NCI-H1417 (cell line): ENCODE measurements at places on chromosomes 4 and X.

GRCh38 chr4:86122404-86122803, 237.4 kb downstream of the MAPK10 start:
- DNase-seq, result no peak

DNA sequence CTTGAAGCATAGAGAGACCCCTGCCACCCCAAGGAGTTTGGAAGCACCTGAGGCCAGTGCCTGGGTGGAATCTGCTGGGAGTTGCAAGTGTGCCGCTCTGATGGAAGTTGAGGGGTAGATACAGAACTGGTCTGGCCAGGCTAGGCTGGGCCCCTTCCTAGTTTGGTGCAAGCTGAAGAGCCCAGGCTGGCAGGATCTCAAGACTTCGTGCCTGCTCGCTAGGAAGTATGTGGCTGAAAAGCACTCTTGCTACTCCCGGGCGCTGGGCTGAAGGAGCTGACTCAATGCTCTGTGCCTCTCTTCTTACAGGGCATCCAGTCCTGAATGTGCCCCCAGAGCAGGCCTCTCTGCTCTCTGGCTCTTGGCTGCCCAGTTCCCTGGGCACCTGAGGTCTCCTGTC, 51.7 kb upstream of the PJA1 start:
- DNase-seq, result no peak

DNA sequence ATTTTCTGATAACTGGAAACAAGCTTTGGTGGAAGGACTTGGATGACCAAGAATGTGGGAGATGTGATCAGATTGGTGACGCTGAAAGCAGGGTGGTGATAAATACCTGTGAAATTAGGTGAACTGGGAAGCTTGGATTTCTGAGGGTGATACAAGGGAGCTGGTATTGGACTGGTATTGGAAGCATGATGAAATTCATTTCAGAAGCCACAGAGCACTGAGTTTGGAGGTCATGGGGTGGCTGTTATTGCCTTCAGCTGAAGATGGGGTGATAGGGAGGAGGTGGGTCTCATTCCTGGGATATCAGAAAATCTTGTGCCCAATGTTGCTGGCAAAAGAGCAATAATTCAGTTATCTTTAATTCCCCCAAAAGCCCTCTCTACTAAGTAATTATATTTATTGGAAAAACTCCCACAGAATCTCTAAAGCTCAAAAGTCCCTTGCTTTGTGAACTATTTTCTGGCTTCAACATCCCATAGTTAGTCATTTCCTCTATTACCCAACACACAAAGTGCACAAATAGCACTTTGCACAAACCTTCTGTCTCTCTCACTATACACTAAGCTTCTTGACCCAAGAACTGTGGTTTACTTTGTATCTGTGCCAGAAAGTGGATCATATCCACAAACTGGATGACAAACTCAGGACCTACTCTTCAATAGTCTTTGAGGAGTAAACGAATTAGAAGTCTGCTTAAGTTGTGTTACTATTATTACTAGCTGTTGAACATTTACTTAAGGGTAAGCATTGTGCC, 23.1 kb upstream of the CAMK2D start:
- no peak for DNase-seq

DNA sequence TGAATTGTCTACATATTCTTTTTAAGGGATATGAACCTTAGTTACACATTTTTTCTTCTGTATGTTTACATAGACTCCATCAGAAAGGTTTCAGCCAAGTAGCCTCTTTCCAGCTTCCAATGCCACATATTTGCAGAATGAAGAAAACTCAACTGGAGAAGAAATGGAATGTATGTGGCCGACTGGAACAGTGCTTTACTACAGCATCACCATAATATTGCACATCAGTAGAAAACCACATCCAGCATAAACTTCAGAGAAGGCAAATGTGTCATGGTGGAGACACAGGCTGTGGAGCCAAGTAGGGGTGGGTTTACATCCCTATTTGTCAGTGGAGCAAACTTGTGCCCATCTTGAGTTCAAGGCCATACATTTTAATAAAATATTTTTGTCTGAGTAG, 204.8 kb upstream of the LDB2 start:
- DNase-seq, result no peak

- no peak for DNase-seq
Observed at GRCh38 chrX:138939038-138939437, 227.5 kb upstream of the FGF13 start.

DNA sequence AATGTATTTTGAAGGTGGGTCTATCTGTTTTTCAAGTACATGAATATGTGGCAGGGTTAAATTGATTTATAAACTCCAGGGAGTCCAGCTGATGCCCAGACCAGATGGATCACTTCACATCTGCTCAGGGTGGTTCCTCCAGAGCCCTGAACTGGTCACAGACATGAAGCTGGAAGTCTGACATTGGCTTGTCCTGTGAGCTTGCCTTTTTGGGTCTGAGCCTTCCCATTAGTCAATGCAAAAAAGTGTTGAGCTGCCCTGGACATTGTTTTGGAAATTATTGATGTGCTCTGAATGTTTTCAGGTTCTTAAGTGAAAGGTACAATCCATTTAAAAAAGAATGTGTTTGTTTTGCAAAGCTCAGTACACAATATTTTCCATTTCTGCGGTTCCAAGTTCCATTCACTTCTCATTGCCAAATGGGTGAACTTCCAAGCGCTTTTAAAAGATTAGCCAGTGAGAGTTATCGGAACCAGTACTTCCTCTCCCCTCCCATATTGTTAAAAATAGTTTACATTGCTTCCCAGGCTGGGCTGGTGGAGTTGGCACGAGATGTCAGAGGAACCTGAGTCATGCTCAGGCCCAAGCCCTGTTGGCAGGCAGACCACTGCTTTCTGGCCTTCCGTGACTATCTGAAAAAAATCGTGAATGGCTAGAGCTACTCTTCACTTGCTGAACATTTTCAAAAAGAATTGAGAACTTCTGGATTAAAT, 52.1 kb downstream of the PDGFRA start:
- no peak for DNase-seq

DNA sequence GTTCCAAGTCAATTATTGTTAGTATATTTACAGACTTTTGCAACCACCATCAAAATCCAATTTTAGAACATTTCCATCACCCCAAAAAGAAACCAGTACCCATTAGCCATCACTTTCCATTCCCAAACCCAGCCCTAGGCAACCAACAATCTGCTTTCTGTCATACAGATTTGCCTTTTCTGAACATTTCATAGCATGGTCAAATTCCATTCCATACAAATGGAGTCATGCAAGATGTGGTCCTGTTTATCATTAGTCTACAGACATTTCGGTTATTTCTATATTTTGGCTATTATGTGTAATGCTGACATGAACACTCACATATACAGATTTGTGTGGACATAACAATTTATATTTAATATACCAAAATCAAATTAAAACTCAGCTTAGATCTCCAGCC, 508.7 kb downstream of the ZNF674 start:
- DNase-seq, result no peak

- no peak for DNase-seq
Observed at GRCh38 chr4:129823105-129823504, 727.2 kb downstream of the C4orf33 start.

- peak; percentile 3 for DNase-seq
Observed at GRCh38 chr4:183142571-183143550, 43.8 kb downstream of the WWC2 start.

GRCh38 chr4:123825596-123826291, 429.1 kb downstream of the SPRY1 start:
- no peak for DNase-seq

GRCh38 chr4:8607603-8608481, 15.3 kb downstream of the CPZ start:
- peak; percentile 30 for DNase-seq

GRCh38 chr4:16791460-16791859, 107.0 kb downstream of the LDB2 start:
- no peak for DNase-seq

- DNase-seq, result no peak
Observed at GRCh38 chr4:27763830-27764525, 903.3 kb downstream of the STIM2 start.

- no peak for DNase-seq
Observed at GRCh38 chr4:145791988-145792387, 112.0 kb downstream of the C4orf51 start.

DNA sequence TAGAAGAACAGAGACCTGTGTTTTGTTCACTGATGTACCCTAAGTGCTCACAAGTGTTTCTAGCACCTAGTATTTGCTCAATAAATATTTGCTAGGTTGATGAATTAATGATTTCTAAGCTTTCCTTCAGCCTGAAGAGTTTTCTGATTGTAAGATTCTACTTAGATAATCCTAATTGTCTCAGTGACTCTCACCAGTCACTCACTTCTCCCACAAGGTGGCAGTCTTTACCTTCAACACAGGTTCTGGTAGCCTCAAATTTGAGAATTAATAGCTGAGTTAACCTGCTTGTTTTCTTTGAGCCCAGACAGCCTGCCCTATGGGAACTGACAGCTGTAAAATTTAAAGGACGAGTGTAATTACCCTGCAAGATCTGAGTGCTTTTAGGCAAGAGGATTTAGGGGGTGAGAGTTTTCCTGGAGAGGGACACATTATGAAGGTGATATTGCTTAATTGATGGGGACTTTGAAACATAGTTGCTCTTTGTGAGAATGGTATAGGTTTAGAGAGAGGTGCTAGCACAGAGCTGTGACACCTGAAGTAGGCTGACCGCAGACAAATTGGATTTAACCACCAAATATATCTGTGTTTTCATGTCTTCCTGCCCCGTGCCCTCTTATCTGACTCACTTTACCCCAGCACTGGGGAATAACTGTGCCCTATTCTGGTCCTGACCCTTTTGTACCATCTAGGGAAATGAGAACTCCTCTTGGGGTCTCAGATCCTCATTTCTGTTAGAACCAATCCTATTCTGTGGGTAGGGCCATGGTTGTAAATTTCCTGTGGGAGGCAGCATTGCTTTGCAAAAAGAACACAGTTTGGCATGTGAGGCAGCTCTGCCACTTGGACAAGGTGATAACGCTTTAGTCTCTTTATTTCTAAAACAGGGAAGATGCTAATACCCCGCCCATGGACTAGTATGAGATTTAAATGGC, 27.7 kb downstream of the CD38 start:
- peak; percentile 48 for DNase-seq

DNA sequence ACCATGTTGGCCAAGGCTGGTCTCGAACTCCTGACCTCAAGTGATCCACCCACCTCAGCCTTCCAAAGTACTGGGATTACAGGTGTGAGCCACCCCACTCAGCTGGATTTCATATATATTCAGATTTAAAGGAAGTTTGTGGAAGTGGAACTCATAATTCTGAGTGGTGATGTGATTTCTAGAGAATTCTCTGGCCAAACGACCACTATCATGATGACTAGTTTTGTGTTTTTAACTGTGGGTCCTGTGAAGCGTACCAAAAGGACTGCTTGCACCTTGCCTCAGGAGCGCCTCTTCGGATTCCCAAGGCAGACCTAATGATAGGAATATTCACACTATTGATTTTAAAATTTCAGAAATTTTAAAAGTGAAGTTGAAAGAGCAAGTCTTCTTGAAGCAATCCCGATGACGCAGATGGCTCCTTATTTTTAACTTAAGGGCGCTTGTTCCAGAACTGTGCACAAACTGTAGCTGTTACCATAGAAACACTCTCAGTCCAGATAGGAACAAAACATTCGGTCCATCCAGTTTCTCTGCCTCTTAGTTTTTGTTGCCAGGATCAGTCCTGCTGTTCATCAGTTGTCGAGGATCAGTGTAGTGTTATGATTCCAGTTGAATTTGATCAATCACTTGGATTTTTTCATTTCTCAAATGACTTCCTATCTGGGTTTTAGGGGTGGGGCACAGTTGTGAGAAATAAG, 51.7 kb upstream of the CLCN4 start:
- no peak for DNase-seq

- DNase-seq, result no peak
Observed at GRCh38 chrX:40106676-40107290, 9.0 kb upstream of the BCOR start.

GRCh38 chr4:38601244-38601915, 62.6 kb upstream of the KLF3 start:
- peak; percentile 49 for DNase-seq

DNA sequence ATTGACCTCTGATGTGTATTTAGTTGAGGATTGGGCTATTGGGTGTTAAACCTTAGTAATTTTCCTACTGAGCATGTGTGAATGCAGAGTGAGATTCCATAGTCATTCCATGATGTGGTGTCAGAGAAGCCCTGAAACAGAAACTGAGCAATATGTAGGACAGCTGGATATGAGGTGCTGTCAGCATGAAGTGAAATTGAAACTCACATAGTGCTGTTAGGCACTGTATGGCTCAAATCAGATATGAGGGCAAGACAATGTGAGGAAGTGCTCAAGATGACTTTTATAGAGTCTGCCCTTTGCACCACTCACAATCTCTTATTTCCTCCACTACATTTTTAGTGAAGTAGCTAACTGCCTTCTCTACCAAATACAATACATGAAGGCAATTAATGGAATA, 188.3 kb downstream of the SH3BGRL start:
- no peak for DNase-seq

- DNase-seq, result no peak
Observed at GRCh38 chrX:78643096-78643495, 16.0 kb downstream of the RTL3 start.

DNA sequence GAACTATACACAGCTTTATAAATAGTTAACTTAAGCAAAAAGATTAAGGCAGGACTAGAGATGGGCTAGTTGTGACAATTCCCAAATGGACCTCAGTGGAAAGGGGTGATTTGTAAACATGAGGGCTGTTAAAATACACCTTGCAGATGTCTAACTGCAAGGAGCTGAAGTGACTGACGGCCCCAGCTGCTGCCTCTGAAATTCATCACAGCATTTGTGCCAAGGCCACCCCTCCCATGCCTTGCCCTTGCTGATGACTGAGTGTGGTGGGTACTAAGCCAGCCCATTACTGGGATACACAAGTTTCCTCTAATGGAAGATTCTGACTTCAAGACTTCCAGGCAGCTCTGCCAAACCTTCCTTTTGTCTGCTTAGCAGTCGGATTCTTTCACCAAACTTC, 23.7 kb upstream of the EGFL6 start:
- DNase-seq, result no peak

DNA sequence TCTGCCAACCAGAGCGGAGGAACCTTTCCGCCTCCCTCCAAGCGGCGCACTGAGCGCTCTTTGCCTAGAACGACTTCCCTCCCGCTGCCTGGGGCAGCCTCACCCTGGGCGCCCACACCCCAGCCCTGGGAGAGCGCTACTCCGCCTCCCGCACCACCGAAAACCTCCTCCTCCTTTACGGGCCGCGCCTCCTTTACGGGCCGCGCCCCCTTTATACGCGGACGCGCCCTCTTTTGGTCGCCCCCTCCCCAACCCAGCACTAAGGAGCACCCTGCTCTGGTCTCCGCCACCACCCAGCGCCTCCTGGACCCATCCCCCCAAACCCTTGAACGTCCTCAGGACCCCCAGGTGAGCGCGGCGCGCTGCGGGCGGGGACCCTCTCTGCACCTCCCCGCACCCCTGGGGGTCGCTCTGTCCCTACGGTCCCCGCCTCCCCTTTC, 586 bp upstream of the NSG1 start:
- DNase-seq, result peak; percentile 77

DNA sequence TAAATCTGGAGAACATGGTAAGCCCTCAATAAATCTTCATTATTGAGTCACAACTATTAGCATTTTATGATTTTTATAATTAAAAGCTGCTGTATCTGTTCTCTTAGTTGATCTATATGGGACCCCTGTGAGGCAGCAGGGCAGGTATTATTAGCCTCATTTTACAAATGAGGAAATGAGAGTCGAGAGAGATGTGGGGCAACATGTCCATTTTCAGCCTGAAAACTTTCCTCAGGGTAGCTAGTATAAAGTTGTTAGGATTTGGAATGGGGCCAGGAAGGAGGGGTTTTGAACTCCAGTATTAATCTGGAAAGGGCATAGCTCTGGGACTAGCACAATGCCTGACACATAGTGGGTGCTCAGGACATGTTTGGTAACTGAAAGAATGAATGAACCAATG, 191.7 kb upstream of the GPC4 start:
- no peak for DNase-seq

- DNase-seq, result no peak
Observed at GRCh38 chrX:49284212-49284611, 14.6 kb downstream of the PPP1R3F start.
